ENCODE measurements at places on chromosomes 4 and X.

DNA sequence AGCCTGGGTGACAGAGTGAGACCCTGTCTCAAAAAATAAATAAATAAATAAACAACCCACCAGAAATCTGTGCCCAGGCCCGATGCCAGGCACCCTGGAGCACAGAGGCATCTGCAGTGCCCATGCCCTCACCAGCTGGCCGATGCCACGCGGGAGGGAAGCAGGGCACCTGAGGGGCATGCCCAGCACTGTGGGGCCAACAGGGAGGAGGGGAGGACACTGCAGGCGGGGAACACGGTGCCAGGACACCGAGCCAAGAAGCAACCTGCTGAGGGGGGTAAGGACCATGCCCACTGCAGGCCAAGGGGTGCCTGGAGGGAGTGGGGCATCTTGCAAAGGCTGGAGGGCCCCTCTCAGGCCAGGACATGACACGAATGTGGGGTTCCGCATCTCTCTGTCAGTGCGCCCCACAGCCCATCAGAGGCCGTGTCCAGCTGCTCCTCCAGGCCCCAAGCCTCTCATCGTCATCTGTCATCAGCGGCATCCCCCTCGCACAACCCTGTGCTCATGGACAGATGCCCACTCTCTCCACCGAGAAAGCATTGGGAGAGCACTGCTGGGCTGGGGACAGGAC is 13.3 kb upstream of the DUSP9 start:
- no peak for DNase-seq

DNA sequence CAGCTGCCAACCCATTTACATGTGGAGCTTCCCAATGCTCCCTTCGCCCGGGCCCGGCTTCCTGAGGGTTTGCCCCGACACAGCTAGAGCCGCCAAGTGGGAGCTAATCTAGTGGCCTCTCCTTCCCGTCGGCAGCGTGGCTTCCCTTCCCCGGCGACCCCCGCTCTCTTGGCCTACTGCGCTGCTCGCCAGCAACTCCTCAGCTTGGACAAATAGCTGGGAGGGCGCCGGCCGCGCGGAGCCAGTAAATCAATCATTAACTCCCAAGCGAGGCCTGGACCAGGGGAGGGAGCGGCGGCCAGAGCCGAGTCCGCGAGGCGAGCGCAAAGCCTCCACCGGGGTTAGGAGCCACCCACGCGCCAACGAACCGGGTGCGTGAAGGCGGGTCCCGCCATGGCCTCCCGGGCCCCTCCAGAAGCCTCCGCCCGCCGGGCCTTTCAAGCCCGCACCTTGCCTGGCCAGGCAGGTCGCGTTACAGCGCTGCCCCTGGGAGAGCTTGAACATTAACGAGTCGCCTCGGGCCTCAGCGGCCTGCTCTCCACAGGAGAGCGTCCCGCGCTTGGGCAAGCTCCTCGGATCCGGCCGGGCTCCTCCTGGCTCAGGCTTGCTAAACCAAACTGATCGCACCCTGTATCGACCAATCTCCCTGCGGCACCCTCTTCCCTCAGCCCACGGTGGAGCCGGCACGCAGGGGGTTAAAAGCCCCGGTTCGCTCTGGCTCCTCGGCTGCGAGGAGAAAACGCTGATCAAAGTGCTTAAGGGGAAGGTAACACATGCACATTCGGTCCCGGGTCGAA is 10.6 kb upstream of the BCOR start:
- DNase-seq, result no peak

DNA sequence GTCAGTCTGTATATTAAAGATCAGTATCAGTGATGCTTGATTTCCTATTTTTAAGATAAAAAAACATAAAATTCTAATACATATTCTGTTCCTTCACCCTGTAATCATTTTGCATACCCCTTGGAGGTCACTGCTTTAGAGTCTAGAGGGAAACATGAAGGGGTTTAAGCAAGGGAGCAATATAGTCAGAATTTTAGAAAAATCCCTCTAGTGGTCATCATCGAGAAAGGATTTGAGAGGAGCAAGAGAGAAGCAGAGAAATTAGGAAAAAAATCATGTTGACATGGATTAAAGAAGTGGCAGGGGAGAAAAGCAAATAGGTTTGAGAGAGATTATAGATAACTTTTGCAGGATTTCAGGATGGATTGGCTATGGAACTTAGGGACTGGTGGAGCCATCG is 11.1 kb downstream of the APEX2 start:
- no peak for DNase-seq

DNA sequence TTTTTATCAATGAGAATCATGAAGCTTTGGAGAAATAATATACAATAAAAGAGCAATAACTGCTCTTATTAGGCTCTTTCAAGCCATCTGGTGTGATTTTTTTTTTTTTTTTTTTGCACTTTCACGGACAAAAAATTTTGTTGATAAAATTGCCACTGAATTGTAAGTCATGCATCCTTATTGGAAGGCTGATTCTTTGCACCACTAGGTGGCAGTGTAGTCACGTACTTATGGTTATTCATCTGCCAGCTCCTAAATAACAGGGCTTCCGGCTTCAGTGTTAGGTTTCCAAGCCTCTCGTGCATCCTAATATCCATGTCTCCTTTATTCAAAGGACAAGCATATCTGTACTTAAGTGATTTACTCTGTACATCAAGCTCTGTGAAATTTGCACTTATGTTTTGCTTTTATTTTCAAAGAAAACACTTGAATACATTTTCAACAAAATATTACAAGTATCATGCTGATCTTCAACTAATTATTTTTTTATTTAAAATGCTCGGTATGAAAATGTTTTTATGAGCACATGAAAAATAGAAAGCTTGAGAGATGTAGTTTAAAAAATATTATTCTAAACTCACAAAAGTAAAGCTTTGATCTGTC is 1578.3 kb upstream of the TENM3 start:
- DNase-seq, result peak; percentile 72

GRCh38 chr4:26404743-26405206 is 84.0 kb downstream of the RBPJ start:
- no peak for DNase-seq

- no peak for DNase-seq
These were observed 325.7 kb upstream of the GIMD1 start for GRCh38 chr4:106694232-106694631.

GRCh38 chr4:140935254-140935653 is 179.1 kb upstream of the TBC1D9 start:
- no peak for DNase-seq

- DNase-seq, result no peak
These were observed 669.9 kb upstream of the NR3C2 start for GRCh38 chr4:149112109-149112508.

DNA sequence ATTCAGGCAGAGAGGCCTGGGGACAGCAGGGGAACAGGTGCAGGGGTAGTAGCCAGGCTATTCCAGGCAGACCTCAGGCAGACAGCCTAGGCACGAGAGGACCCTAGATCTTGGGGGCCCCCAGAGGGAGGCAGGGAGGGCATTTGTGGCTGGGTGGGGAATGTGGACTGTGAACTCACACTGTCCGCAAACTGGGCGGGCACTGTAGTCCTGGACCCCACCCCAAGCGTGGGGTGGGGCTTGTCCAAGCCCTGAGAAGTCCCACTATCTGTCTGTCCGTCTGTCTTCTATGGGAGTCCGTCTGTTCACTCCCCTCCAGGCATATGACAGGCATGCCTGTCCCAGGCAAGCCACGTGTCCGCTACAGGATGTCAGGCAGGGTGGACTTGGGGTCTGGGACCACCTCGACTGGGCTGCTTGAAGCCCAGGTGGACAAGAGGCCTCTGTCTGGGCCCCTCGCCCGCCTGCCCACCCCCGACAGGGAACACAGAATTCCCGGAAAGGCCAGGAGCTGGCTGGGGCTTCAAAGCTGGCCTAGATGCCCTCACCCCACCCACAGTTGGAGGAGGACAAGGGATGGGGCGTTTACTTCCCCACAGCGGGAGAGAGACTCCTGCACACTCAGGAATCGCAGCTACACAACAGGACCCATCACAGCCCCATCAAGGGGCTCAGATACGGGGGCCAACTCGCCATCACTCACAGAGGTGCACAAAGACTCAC is at the start of gene SLC38A5:
Gene SLC38A5, minus strand, starts transcription at position 151 of the 723 bp plus-strand sequence. CDS start 2,336 bp downstream, outside the sequence.
- no peak for DNase-seq

- DNase-seq, result no peak
These were observed 11.3 kb downstream of the FRG2 start for GRCh38 chr4:190015538-190016368.
